ENCODE measurements at places on chromosomes 2 and 18.

DNA sequence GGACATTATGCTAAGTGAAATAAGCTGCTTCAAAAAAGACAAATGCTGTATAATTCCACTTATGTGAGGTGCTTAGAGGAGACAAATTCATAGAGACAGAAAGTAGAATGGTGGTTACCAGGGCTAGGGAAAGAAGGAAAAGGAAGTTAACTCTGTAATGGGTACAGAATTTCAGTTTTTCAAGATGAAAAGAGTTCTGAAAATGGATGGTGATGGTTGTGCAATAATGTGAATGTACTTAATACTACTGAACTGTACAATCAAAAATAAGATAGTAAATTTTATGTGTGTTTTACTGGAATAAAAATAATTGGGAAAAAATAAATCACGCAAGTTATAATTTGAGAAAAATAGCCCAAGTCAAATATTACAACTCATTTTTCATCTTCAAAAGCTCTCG lies 27.5 kb downstream of the ARHGAP25 start:
- DNase-seq = no peak

GRCh38 chr2:71526975-71527374 lies 73.6 kb downstream of the DYSF start:
- DNase-seq = no peak

- DNase-seq = no peak
These were observed 1174.2 kb upstream of the CDH2 start for GRCh38 chr18:29351171-29351570.

GRCh38 chr18:75109819-75110218 lies 99.1 kb downstream of the PTGR3 start:
- DNase-seq = no peak

- DNase-seq = peak; percentile 21
These were observed 44.9 kb upstream of the TTC39C start for GRCh38 chr18:23969664-23970063.

GRCh38 chr18:2963048-2963447 lies 49.9 kb downstream of the LPIN2 start:
- DNase-seq = no peak

GRCh38 chr2:28809927-28810326 lies 707 bp upstream of the SPDYA start:
- no peak for DNase-seq

GRCh38 chr18:75727456-75727855 lies 300.0 kb upstream of the SMIM21 start:
- no peak for DNase-seq

DNA sequence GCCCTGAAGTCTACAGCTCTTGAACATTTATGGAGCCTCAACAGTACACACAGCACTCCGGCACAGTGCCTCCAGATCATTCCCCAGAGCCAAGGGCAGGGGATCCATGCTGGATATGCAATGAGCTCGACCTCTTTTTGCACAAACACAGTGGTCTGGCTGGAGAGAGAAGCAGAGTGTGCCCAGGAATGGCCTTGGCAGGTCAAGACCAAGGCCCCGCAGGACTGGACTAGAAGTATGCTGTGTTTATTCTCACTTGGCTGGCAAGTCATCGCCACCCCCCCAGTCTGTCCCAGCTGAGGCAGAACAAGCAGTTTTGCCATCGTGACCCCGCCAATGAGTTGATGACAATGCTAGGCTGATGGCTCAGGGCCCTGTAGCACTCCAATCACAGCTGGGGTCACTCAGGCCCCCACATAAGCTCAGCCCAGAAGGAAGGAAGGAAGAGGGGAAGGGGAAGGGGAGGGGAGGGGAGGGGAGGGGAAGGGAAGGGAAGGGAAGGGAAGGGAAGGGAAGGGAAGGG lies 212.1 kb downstream of the TTC32 start:
- DNase-seq = no peak

DNA sequence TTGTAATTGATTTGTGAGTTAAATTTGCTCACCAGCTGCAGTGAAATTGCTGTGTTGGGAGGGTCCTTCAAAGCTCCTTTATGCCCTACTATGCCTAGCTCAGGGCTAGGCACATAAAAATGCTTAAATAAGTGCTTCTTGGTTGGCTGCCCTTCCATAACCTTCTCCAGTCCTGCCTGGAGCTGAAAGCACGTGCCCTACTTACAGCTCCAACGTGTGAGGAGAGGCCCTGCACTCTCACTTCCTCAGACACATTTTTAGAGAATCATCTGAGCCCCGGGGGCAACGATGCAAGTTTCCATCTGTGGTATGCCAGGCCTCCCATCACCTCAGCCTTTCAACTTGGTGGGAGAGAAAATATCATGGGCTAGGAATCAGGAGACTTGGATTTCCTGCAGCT lies 202.7 kb downstream of the BCL11A start:
- DNase-seq = no peak

DNA sequence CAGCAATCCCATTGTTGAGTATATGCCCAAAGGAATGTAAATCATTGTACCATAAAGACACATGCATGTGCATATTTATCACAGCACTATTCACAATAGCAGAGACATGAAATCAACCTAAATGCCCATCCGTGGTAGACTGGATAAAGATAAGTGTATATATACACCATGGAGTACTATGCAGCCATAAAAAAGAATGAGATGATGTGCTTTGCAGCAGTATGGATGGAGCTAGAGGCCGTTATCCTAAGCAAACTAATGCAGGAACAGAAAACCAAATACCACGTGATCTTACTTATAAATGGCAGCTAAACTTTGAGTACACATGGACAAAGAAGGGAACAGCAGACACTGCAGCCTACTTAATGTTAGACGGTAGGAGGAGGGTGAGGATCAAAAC lies 18.4 kb upstream of the RAMP1 start:
- no peak for DNase-seq

- no peak for DNase-seq
These were observed 261.6 kb downstream of the ASXL3 start for GRCh38 chr18:33839452-33840211.

GRCh38 chr2:152632736-152633135 lies 84.5 kb downstream of the PRPF40A start:
- DNase-seq = no peak

DNA sequence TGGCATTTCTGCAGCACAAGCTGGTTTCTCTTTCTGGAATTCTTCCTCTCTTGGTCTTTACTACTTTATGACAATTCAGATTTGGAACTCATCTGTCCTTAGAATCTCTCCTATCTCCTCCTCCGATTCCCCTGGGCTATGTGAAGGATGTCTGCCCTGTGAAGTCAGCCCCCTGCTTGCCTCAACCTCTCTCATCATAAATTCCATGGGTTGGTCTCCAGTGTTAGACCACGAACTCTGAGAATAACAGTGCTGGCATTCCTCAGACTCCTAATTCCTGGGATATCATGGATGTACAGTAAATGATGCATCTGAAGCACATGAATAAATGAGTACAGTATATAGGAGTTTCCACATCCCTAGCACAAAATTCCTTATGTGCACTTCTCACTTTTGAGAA lies 21.0 kb upstream of the CYRIA start:
- no peak for DNase-seq

GRCh38 chr2:184119989-184120800 lies 478.1 kb upstream of the ZNF804A start:
- no peak for DNase-seq

DNA sequence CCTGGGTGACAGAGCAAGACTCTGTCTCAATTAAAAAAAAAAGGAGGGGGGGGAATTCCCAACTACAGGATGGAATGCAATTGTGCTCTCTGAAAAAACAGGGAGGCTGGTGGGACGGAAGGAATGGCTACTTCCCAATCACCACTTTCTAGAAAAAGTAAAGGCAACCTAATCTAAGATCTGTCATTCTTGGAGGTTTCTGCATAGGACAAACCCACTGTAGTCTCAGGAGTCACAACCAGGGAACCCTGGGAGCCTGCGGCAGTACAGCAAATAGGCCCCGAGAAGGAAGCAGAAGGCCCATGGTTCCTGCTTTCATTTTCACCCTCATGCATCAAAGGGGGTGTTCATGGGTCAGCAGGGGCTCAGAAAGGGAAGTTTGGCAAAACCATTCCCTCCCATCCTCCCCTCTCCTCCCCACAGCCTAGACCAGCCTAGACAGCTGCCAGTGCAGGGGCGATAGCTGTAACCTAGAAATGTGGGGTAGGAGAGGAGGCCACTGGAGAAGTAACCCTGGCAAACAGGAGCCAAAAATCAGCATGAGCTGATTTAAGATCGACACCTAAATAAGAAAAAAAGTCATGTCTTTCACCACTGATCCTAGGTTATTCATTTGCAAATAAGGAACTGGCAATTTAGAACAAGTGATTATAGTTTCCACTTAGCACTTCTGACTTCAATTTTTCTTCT lies 48.0 kb downstream of the TRABD2A start:
- no peak for DNase-seq

- DNase-seq = no peak
These were observed 9.6 kb downstream of the GDF7 start for GRCh38 chr2:20676353-20677215.

- no peak for DNase-seq
These were observed 72.0 kb upstream of the TMEM178A start for GRCh38 chr2:39593439-39594393.

DNA sequence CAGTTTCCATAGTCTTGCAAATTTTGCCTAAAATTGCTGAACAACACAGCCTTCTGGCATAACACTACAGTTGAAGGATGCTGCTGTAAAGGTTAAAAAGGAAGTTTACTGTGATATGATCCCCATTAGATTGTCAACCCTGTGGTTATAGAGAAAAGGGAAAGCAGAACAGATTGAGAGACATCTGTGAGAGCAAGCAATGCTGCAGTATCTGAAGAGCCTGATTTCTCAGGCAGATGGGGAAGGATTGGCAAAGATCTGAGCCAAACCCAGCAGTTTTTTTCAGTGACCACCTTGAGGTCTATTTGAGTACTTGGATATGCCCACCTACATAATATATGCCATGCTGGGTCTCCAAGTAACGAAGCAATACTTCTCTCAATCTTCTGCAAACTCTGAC lies 8.5 kb upstream of the ST8SIA3 start:
- DNase-seq = no peak

GRCh38 chr18:22346401-22346952 lies 71.2 kb downstream of the CTAGE1 start:
- DNase-seq = no peak

DNA sequence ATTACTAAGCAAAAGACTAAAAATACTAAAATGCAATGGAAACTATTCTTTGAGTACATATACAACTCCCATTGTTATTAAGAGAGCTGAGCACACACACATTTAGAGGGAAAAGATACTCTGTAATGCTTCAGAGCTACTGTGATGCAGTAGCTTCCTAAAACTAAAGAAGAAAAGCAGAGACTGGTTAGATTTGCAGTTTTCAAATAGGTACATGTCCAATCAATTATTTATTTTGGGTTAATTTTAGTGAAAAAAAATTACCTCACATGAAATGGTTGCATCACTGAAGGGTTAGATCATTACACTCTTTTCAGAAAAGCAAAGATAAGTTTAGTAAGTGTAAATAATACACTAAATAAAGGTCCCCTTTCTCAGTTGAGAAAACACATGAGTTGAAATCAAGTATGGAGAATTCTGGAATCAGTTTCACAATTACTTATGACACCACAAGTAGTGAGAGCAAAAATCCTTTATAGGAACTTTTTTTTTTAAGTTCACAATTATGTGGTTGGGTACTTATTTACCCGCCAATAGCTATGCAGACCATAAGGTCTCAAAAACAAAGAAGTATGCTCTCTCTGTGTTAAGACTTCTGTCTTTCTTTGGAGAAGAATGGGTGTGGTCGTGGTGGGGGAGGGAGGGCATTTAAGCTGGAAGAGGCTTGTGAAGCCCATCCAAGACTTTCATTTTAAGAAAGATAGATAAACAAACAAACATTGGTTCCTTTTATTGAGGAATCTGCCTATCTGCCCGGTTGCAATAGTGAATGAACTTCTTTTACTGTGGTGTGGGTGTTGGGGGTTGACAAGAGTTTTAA lies 25.3 kb upstream of the SERTAD2 start:
- no peak for DNase-seq

- DNase-seq = no peak
These were observed 726.8 kb upstream of the DDX18 start for GRCh38 chr2:117087535-117088291.

DNA sequence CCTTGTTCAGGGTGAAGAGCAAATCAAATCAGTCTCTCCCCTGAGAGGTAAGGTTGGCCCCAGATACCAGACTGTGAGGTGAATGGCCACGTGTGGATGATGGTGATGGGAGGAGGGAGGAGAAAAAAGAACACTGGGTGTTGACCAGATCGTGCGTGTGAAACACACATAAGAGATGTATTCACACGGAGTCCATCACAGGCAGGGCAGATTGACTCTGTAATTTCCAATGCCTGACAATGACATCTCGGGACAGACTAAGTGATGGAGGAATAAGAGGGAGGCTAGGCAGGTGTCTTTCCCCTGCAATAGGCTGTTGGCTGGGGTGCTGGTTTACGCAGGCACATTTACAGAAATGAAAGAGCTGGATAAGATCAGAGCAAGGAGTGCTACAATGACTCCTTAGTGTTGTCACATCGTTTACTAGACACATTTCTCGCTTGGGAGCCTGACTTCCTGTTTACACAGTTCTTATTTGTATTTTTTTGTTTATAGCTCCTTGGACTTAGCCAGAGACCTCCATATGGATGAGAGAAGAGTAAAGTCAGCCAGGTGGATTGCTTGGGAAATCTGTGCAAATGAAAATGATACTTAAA lies 43.1 kb downstream of the CPO start:
- no peak for DNase-seq

- no peak for DNase-seq
These were observed 85.2 kb upstream of the GRB14 start for GRCh38 chr2:164706522-164706921.

DNA sequence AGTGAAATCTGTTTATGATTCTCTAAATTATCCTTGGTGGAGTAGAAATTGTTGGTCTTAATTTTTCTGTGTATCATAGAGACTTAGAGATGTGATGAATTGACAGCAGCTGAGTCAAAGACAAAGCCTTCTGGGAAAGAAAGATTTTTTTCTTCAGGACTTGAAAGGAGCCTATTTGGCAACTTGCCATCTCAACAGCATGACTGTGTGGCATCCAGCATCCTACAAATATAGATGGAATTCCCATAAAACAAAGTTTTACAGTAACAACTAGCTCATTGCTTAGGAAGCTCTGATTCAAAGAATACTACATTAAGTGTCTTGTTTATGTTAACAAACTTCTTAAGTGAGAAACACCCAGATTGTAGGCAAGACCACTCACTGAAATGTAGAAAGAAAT lies 79.2 kb upstream of the SETBP1 start:
- DNase-seq = no peak

DNA sequence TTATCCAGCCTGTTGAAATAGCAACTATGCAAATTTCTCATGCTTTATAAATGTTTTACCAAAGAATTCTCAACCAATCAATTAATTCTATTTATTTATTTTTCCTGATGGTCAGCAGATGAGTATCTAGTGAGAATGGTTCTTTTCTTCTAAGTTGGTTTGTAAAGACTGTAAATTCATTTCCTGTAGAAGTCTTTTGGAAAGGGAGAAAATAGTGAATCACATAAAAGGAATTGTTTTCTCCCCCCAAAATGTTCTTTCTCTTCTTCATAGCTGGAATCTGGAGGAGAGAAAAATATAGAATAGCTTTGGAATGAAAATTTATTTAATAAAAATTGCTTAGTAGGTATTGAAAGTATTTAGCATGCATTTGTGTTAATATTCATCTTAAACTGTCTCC lies 836.1 kb upstream of the ZEB2 start:
- no peak for DNase-seq
